Effector CD8-positive, alpha-beta T cell (primary cell): ENCODE measurements at places on chromosomes 12 and 14.

DNA sequence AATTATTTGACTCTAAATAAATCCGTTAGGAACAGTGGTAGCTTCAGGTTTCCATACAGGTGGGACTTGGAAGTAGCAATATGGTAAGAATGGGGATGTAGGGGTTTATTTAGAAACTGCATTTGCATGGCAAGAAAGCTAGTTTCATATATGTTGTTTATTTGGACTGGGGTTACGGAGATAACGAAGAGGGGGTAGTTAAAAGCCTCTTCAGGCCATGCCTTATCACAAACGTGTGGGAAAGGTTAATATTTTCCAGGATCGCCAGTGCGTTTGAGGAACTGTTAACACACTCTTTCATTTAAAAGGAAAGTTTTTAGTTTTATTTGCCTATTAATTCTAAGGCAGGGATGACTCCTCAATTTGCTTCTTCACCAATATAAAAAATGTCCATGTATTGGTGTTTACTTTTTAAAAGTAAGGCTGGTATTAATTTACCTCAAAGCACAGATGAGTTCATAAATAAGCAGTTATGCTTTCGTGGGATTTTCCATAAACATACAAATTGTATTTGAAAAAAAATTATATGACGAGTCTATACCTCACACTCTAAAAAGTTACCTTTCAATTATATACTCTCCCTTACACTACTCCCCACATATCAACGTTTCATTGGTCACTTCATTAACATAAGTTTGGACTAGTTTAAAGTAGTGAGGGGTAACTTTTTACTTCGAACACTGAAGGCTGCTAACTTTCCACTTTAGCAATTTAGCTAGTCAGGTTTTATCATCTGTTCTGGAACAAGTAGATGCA is 814 bp downstream of the RAB2B start:
- DNase-seq = no peak

GRCh38 chr14:44204061-44204835 is 302.8 kb downstream of the FSCB start:
- no peak for DNase-seq

GRCh38 chr14:69619012-69619411 is 7.6 kb downstream of the SUSD6 start:
- no peak for DNase-seq

- DNase-seq = no peak
Measured at GRCh38 chr14:60944204-60944603, 36.7 kb downstream of the TRMT5 start.

GRCh38 chr12:2895051-2895451 is 4.4 kb downstream of the TULP3 start:
- DNase-seq = no peak

- no peak for DNase-seq
Measured at GRCh38 chr14:105857826-105858675, 331.7 kb downstream of the TMEM121 start.

DNA sequence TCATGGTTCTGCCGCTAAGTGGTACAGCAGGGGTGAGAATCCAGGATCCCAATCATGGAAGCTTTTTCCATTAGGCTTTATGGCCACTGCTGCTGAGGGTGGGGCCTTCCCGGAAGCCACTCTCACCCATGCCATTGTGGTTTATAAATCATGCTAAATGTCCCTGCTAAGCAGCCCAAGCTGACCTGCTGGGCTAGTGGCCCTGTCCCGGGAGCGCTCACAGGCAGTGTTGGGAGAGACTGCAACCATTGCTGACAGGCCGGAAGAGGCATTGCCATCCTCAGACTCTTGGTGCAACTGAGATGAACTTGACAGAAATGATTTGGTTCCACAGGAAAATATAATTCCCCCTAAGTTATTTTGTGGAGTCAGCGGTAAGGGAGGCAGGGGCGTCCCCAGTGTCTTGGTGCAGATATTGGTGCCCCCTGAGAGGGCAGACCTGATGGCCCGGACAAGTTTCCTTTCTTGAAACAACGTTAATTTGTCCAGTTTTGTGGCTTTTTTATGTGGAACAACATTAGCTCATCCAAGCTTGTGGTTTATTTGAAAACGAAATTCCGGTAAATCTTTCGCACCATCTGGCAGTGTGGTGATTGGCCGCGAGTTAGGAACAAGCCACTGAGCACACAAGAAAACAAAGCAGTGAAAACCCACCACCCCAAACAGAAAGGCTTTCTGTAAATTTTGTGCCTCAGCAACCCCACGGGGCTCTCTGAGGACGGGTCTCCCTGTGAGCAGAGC is 82.3 kb downstream of the SSPN start:
- DNase-seq = no peak

GRCh38 chr12:3933819-3934192 is 60.6 kb upstream of the PARP11 start:
- DNase-seq = no peak

DNA sequence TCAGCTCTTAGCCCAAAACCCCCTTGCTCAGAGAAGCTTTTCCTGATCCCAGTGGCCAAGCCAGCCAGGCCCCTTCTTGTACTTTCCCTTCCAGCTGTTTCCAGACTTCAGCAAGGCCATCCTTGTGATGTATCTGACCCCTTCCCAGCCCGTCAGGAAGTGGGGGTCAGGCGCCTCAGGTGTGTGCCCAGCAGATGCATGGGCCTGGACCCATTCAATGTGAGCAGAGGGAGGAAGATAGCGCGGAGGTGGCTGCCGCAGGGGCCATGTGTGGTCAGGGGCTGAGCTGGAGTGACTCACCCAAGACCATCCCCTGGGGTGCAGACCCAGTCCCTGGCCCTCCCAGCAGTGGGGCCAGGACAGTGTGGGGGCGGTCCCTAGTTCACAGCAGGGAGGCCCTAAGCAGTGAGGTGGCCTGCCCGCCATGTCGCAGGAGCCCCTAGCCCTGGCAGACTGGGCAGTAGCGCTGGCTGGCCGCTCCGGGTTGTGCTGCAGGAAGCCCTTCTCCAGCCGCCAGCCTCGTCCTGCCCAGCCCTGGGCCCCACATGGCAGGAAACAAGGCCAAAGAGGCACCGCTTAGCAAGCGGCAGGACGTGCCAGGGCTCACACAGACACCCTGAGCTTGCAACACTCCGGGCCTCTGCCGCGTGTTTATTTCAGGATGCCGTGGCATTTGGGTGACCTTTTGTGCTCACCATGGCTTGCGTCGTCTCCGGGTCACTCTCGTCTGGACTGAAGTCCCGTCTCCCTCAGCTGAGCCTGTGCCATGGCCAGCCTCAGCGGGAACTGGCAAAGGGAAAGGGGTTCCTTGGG is 12.0 kb downstream of the ADSS1 start:
- DNase-seq = no peak

DNA sequence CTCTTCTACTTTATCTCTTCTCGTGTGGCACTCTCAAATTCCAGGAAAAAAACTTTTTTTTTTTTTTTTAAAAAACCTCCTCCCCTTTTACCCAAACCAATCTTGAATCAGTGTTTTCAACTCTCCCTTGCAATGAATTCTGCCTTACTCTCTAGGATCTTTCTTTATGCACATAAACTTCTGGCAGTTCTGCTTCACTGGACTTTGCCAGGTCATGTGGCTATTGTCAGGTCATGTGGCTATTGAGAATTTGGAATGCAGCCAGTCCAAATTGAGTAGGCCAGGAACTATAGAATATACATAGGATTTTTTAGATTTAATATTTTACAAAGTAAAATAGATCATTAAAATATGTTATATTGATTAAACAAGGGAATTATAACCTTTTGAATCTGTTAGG is 218.2 kb downstream of the TMTC3 start:
- no peak for DNase-seq

- DNase-seq = no peak
Measured at GRCh38 chr12:104510145-104510872, 53.6 kb downstream of the CHST11 start.

DNA sequence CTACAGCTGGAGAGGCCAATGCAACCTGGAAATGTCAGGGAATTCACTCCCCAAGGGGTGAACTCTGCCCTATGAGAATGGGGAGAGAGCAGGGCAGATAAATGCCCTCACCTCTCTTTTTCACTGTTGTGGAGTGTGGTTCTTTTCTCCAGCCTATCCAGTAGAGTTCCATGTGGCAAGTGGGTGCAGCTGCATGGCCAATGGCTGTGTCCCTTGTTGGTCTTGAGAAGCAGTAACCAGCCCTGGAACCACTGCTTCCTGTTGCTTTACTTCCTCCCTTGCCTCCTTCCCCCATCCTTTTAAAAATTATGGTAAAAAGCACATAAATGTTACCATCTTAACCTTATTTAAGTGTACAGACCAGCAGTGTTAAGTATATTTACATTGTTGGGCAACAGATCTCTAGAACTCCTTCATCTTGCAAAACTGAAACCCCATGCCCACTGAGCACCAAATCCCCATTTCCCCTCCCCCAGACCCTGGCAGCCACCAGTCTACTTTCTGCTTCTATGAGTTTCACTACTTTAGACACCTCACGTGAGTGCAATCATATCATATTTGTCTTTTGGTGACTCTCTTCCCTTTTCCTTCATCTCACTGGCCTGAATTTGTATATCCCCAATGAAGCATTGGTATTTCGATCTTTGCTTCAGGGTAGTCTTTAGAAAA is 77.0 kb upstream of the GRIP1 start:
- no peak for DNase-seq

DNA sequence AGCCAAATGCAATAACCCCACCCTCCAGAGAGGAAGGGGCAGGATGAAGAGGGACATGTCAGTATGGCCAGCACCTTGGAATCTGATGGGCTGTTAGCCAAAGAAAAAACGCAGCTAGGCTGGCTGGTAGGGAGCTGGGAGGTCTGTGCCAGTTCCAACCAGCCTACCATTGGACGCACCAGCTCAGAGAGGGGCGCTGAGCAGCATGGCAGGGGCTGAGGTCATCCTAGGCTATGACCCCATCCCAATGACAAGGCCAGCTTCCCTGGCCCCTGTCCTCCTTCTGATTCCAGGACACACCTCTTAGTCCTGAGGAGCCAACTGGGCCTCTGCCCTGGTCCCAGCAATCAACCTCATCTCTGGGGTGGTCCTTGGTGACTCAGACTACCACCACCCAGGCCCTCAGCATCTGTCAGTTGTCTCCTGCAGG is 12.2 kb downstream of the ACTN1 start:
- no peak for DNase-seq

DNA sequence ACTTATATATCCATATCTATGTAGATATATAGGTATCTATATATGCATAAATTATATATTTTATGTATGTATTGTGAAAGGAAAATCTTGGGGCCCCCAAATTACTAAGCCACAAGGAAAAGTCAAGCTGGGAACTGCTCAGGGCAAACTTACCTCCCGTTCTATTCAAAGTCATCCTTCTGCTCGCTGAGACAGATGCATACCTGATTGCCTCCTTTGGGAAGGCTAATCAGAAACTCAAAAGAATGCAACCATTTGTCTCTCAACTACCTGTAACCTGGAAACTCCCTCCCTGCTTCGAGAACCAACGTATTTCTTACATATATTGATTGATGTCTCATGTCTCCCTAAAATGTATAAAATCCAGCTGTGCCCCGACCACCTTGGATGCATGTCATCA is 58.8 kb upstream of the C14orf132 start:
- no peak for DNase-seq

- DNase-seq = no peak
Measured at GRCh38 chr12:3176754-3177153, 99.6 kb downstream of the TSPAN9 start.

- no peak for DNase-seq
Measured at GRCh38 chr14:99630202-99630601, 14.7 kb upstream of the HHIPL1 start.

DNA sequence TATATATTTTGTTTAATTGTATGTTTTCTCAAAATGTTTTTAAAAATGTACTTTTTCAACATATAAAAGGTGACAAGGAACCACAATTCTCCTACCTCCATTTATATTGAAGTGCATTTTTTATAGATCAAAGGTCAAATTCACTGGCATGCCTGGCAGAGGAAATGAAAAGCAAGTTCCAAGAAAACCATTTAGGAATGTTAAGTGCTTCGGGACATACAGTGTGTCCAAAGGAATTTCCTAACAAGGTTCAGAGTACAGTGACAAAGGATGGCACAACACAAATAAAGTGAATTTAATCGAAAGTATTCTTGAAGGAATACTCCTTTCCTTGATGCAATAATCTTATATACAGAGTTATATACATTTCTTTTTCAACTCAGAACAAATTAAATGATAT is 242.3 kb downstream of the CCER1 start:
- no peak for DNase-seq

DNA sequence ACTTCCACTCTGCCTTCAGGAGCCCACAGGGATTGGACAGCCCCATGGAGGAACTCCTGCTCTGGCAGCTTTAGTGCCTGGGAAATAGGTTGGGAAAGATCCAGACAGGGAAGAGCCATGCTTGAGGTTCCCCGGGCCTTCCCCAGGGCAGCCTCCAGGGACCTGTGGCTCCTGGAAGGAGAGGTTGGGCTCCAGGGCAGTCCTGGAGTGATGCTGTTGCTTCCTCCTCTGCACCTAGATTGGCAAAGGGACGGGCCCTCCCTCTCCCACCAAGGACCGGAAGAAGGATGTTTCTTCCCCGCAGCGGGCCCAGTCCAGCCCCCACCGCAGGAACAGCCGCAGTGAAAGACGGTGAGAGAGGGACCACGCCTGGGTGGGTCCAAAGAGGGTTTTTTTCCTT is 16.5 kb downstream of the VASH1 start:
- DNase-seq = no peak

DNA sequence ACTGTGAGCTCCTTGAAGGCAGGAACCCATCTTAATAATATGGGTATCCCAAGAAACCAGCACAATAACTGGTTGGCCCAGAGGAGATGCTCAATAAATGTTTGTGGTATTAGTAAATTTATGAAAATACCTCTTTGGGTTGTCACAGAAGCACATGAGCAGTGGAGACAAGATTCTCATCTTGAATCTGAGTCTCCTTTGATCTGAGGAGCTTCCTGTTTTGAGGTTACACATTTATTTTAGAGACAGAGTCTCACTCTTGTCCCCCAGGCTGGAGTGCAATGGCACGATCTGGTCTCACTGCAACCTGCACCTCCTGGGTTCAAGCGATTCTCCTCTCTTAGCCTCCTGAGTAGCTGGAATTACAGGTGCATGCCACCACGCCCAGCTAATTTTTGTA is 247.4 kb downstream of the NRXN3 start:
- DNase-seq = no peak

GRCh38 chr12:132505105-132505851 is 15.3 kb downstream of the FBRSL1 start:
- no peak for DNase-seq

GRCh38 chr14:38929416-38929815 is 173.6 kb downstream of the SEC23A start:
- no peak for DNase-seq

GRCh38 chr12:46237371-46238045 is 31.3 kb downstream of the SLC38A1 start:
- DNase-seq = no peak
